Astrocyte (in vitro differentiated cells and primary cell): ENCODE measurements at places on chromosomes 16 and 17.
A peak's percentile ranks its signal among the peaks of the same experiment; 100 is the strongest.

GRCh38 chr17:16329519-16330271 lies 23.6 kb downstream of the CENPV start:
- DNase-seq, result peak; percentile 59

DNA sequence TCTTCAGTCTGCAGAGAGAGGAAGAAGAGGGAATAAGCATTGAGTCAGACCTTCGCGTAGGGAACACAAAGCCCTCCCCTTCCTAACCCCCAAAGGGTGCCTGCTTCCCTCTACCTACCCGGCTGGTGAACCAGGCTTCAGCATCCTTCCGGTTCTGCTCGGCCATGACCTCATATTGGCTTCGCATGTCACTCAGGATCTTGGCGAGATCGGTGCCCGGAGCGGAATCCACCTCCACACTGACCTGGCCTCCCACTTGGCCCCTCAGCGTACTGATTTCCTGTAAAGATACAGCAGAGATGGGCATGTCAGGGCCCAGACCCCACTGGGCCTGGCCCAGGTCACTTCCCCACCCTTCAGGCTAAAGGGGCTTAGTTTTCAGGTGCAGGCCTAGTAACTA lies 3.8 kb downstream of the KRT19 start:
- DNase-seq, result no peak

- peak; percentile 60 for DNase-seq
These were observed 451.5 kb upstream of the HSBP1 start for GRCh38 chr16:83356266-83356665.

DNA sequence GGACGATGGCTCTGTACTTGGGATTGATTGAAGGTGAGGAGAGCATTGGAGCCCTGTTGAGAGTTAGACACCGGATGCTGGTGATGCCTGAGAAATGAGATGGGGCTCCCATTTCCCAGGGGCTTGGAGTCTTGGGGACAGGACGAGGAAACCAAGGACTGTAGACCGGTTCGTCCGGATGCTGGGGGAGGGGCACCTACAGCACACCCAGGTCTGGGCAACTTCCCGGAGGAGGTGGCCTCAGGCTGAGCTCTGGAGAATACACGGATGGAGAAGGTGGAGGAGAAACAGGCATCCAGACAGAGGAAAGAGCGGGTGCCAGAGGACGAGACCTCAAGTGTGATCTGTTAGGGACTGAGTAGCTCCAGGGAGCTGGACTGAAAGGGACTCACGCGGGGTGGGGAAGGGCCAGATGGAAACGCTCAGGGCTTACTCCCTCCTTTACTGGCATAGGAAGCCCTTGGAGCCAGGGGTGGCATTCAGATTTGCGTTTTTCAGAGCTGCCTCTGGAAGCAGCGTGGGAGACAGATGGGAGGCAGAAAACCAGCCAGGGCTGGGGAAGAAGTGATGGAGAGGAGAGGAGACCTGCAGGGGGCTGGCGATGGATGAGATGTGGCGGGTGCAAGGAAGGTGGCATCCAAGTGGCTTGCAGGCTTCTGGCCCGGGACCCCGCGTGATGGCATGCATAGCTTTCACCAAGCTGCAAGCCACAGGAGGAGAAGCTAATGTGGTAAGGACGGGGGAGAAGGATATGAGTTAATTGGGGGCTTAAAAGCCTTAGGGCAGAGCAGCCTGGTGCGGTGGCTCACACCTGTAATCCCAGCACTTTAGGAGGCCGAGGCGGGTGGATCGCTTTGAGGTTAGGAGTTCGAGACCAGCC lies 8.3 kb downstream of the C1QTNF1 start:
- DNase-seq, result no peak

- DNase-seq, result no peak
These were observed 53.6 kb downstream of the XPO6 start for GRCh38 chr16:28158136-28158535.

DNA sequence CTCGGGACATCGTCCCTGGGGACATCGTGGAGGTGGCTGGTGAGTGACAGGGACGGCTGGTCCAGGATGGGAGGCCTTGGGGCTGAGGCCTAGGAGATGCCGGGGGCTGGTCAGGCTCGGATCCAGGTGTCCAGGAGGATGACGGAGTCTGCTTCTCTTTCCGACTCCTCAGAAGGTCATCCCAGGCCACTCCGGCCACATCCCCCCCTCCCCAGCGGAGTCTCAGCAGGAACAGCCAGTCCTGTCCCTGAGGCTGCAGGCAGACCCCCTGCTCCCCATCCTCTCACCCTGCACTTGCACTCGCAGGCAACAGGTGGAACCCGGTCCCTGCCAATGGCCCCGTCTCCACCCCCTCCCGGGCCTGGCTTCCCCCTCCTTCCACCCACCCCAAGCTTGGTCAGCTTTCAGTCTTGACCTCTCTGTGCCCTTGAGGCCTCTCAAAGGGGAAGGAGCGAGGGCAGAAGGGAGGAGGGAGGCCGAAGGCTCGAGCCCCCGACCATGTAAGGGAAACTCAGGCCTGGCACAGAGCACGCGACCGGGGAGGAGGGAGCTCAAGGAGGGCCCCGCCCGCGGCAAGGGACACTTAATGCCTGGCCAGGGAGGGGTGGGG lies 4.4 kb downstream of the ATP2A1 start:
- no peak for DNase-seq

GRCh38 chr16:21156767-21157467 lies 1.6 kb upstream of the LDAF1 start:
- peak; percentile 78 for DNase-seq

GRCh38 chr16:14111713-14112538 lies 40.8 kb downstream of the MRTFB start:
- DNase-seq, result no peak

DNA sequence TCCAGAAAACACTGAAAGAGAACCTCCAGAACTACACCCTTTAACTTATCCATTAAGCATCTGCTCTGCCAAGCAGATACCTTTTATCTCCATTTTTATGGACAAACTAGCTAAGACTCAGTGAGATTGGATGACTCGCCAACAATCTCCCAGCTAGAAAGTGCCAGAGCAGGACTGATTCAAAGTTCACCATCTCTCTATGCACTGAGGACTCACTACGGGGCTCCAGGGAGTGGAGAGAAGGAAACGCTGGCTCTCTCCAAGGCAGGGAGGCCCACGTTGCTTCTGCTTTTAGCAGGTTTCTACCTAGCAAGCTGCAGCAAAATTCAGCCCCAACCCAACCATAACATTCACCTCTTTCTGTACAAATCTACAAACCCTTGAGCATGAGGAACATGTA lies 52.8 kb upstream of the ARHGAP44 start:
- no peak for DNase-seq

DNA sequence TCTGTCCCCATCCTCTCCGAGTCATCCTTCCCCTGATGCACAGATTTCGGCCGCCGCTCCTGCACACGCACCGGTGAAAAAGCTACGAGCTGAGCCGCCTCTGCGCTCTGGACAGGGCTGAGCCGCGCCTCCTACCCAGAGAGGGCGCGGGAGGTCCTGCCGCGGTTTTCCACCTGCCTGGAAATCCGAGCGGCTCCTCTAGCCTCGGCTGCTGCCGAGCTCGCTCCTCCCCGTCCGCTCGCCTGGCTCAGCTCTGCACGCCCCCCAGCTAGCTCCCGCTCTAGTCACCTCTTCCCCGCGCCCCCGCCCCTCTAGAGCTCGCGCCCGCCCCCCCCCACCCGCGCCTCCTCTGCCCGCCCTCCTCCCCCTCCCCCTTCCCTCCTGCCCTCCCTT lies 198 bp upstream of the SHISA9 start:
- DNase-seq, result no peak

- no peak for DNase-seq
These were observed 4.6 kb upstream of the DRC7 start for GRCh38 chr16:57689762-57690558.

DNA sequence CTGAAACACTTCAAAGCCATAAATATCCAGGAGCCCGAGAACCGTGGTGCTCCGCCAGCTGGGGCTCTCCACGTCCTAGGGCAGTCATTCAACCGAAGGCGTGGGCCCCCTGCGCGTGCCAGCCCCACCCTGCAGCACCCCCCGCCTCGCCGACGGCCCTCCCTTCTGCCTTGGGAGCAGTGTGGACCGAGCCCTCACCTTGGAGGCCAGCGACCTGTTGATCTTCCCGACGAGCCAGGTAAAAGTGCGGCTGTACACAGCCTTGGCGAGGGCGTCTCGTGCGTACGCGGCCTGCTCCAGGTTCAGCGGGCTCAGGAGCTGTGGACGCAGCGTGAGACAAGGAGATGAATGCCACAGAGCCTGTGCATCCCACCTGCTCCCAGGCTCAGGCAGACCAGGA lies 14.1 kb downstream of the MYO1C start:
- no peak for DNase-seq

DNA sequence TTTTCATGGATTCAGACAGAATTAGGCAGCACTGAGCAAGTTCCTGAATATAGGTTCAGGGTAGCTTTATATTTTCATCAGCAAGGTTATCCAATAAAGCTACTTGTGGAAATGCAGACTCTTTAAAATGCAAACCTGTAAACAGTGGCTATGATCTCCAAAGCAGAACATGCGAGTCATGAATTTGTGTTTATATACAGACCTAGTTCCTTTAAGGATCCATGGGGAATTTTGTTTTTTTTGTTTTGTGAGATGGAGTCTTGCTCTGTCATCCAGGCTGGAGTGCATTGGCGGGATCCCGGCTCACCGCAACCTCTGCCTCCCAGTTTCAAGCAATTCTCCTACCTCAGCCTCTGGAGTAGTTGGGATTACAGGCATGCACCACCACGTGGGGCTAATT lies 14.8 kb downstream of the CLEC16A start:
- DNase-seq, result no peak

DNA sequence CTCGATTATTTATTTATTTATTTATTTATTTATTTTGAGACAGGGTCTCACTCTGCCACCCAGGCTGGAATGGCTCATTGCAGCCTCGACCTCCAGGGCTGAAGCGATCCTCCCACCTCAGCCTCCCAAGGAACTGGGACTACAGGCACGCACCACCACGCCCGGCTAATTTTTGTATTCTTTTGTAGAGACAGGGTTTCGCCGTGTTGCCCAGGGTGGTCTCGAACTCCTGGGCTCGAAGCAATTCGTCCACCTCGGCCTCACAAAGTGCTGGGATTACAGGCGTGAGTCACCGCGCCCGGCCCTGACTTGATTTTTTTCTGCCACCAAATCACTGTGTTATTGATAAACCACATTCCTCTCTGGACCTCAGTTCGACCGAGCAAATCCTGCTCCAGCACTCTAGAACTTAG lies 758 bp upstream of the RPL23A start:
- no peak for DNase-seq

GRCh38 chr17:16068323-16068722 lies 68.7 kb downstream of the TTC19 start:
- no peak for DNase-seq

- no peak for DNase-seq
These were observed 165.3 kb downstream of the SDK2 start for GRCh38 chr17:73478768-73479424.

DNA sequence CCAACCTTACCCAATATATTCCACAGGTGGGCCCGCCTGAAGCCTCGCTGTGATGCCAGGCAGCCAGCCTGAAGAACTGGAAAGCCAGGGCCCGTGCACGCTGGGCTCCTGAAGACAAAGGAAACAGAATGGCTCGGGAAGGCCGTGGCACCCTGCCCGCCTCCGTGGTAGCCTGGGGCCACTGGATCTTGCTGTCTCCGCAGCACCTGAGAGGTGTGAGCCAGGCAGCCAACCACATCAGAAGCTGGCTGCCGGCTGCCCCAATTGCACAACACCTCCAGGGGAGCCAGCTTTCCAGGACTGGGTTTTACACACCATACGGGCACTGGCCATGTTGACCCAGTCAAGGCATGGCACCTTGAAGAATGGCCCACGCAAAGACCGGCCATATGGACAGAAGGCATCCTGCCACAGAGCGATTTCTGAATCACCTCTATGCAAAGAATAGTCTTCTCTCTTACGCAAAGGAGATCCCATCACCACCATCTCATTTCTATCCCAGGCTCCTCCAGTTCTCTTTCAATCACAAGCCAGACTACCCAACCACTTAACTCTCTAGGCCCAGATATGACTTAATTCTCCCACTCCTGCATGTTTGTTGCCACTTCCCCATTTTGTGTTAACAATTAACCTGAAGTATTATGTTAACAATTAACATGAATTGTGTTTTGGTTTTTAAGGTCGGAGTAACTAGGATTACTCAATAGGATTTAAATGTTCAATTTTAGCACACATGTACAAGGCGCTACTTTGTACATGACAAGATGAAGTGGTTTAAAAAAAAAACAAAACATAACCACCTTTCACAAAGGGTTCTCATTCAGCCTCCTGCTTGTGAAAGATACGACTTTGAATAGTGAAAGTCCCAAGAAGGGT lies 32.1 kb downstream of the ZFHX3 start:
- no peak for DNase-seq

DNA sequence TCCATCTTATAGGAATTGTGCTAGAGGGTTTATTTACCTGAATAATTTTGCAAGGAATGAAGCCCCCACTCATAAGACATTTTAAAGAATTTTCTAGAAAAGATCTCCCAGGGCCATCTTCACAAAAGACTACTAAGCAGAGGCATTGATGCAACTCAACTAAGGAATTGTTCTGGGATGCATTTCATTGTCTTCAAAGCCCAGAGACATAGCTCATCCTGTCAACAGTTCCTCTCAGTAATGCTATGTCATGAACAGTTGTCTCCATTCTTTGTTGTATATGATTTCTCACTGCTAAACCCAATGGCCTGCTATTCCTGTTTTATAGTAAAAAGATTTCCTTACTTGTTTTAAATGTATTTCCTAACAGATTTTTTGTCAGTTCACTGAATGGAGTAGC lies 136.8 kb upstream of the RBL2 start:
- no peak for DNase-seq

DNA sequence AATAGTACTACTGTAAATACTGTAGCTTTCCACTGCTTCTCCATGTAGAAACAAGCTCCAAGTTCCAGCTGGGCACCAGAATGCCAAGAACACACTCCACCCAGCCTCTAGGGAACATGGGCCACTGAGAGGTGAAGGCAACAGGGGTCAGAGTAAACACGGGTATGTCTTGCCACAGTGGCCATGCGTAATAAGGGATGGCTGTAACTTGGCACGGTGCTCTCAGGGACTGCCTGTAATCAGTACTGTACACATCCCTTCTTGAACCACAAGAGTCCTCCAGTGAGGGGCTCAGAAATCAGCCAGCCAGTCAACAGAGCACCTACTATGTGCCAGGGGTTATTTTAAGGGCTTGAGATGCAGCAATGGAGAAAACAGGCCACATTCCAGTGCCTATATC lies 10.8 kb downstream of the LRRC59 start:
- no peak for DNase-seq

GRCh38 chr16:8814095-8814806 lies 16.6 kb downstream of the PMM2 start:
- DNase-seq, result no peak
